ENCODE measurements at places on chromosomes 7 and 10.

GRCh38 chr10:8056378-8056777 is 1.9 kb downstream of the GATA3 start:
- DNase-seq, result no peak

GRCh38 chr10:4004144-4004543 is 219.1 kb upstream of the KLF6 start:
- no peak for DNase-seq

DNA sequence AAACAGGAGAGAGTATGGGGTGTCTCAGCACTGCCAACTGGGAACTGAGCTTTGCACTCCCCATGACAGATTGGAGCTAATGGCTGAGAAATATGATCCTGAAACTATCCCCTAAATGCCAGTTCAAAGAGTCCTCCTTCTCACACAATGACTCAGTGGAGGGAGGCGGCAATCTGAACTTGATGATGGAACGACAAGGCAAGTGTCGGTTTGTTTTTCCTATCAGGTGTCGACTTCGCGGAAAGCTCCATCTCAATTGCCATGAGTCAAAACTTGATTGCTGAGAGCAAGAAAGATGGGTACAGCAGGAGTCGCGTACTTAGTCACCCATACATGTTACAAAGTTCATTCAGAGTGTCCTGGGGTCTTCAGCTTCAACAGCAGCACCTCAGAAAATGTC is 52.5 kb downstream of the NPY start:
- DNase-seq, result no peak

DNA sequence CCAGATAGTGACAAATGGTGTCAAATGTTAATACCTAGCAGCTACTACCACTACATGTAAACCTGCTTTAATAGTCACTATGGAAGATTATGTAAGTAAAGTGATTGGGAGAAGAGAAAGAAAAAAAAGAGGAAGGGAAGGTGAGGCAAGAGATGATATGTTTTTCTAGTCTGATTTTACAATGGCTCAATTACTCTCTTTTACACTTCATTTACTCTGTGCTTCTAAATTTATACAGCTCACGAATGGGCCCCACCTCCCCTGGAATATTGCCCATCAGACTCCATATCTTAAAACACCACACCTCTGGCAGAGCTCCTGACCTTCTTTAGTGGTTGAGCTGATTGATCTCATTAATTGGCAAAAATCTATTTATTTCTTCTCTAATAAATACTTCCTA is 28.0 kb upstream of the IKZF1 start:
- DNase-seq, result no peak

DNA sequence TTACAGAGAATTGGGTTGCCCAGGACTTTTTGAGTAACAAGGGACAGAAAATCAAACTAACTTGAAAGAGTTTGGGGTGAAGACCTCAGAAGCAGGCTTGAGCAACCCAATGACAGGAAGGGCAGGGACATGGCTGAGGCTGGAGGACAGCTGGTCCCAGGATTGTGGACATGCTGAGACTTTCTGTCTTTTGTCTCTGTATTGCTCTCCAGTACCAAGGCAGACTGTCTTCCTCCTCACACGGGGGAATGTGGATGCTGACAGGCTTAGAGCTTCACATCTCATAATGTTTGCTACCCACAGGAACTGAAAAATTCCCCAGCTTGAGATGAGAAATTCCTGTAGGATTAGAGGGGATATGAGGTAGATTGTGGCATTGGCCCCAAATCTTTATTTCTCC is 229.6 kb downstream of the PHF14 start:
- no peak for DNase-seq

- DNase-seq, result no peak
Measured at GRCh38 chr10:22183771-22184461, 33.9 kb downstream of the EBLN1 start.

DNA sequence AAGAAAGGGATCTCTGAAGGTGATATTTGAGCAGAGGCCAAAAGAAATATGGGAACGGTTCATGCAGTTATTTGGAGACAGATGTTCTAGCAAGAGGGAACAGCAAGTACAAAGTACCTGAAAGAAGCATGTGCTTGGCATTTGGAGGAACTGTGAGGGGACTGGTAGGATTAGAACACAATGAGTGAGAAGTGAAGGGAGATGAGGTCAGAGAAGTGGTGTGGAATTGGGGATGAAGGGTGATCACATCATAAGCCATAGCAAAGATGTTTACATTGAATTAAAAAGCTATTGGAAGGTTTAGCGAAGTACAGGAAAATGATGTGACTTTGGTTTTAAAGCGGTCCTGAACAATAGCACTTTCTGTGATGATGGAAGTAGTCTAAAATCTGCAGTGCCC is 402.4 kb upstream of the LRGUK start:
- DNase-seq, result no peak

GRCh38 chr7:12719141-12719919 is 31.9 kb downstream of the ARL4A start:
- no peak for DNase-seq

GRCh38 chr7:47543714-47544113 is 38.2 kb downstream of the TNS3 start:
- no peak for DNase-seq

DNA sequence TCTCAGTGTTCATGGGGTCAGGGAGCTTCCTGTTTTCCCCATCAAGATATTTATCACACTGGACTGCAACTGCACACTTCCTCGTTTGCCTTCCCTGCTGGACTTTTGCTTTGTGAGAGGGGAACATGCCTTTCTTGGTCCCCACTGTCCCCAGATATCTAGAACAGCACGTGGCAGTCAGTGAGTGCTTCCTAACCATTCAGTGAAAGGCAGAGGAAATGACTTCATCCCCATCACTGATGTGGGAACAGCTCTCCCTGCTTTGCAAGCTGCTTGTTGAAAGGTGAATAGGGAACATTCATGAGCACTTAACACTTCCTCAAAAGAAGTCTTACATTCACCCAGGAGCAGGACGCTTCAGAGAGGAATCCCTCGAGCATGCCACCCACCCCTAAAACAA is 135.4 kb downstream of the MYOF start:
- no peak for DNase-seq

DNA sequence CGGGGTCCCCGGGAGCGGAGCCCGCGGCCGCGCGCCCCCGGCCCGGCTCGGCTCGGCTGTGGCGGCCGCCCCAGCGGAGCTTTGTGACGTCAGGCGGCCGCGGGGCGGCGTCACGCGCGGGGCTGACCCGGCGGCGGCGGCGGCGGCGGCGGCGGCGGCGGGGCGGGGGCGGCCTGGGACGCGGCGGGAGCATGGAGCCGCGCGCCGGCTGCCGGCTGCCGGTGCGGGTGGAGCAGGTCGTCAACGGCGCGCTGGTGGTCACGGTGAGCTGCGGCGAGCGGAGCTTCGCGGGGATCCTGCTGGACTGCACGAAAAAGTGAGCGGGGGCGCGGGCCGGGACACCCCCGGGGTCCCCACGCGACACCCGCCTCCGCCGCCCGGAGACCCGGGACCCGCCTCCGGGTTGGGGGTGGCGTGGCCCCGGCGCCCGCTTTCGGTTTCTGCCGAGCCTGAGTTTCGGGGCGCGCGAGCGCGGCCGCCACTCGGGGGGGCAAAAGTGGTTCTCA is at the start of gene PWWP2B:
Gene PWWP2B (plus strand): TSS at position 165 of the 506 bp plus-strand sequence. CDS start 27 bp downstream, at position 192.
- DNase-seq, result peak; percentile 50

GRCh38 chr7:77887567-77887966 is 89.0 kb downstream of the PHTF2 start:
- no peak for DNase-seq

GRCh38 chr10:70576803-70577517 is 25.6 kb downstream of the PRF1 start:
- DNase-seq, result no peak

- DNase-seq, result no peak
Measured at GRCh38 chr7:38373155-38373554, 99.7 kb upstream of the TARP start.

GRCh38 chr7:50335795-50336754 is 31.6 kb downstream of the IKZF1 start:
- no peak for DNase-seq

DNA sequence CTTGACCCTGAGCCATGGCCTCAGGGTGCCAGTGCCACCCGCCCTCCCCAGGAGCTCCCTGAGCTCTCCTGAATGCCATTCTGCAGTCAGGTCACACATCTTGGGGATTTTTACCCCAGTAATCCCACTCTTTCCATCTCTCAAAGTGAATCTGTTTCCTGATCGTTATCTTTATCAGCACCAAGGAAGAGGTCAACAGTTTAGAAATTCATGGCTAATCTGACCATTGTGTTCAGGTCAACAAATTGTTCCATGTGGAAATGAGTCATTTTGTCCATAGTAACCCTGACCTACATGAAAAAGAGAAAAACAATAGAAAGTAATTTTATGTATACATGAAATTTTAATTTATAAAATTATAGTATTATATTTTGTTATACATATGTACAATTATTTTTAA is 28.8 kb upstream of the ZNF488 start:
- no peak for DNase-seq

- no peak for DNase-seq
Measured at GRCh38 chr10:50582766-50583762, 40.7 kb downstream of the SGMS1 start.

DNA sequence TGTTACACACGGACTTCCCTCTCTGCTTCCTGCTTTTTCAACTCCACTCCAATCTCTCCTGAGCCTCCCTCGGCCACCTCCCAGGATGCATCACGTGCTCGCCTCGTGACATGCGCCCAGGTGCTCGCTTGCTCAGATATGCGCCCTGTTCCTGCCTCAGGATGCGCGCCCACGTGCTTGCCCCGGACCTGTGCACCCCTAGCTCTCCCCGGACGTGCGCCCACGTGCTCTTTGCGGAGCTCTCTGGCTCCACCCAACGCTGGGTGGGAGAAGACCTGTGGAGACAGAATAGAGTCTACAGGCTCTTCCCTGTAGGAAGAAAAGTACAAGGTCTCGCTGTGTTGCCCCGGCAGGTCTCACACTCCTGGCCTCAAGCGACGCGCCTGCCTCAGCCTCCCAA is 23.1 kb downstream of the PARD3 start:
- DNase-seq, result no peak

GRCh38 chr7:123732413-123733091 is 16.3 kb downstream of the WASL start:
- no peak for DNase-seq

GRCh38 chr10:59229441-59229840 is 53.0 kb downstream of the PHYHIPL start:
- no peak for DNase-seq

DNA sequence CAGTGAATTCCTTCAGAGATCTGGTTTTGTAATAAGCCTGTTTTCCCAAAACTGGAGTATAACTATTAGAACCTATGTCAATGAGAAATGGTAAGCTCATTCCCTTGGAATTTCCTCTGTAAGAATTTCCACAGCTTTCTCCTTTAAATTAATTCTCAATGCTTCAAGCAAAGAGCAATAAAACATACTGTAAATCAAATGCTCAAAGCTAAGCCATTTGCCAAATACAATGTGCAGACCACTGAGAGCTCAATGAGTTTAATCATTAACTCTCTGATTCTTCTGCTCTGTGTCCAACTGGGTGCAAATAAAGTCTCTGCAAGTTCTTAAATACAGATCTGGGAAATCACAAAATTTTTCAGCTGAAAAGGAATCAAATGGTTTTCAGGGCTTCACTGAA is 227.6 kb upstream of the IMMP2L start:
- DNase-seq, result no peak

- DNase-seq, result no peak
Measured at GRCh38 chr7:11212816-11213215, 239.1 kb downstream of the PHF14 start.

GRCh38 chr7:151816562-151817314 is 60.2 kb downstream of the PRKAG2 start:
- DNase-seq, result no peak

GRCh38 chr10:30990351-30990750 is 41.3 kb downstream of the ZNF438 start:
- DNase-seq, result no peak

- DNase-seq, result no peak
Measured at GRCh38 chr7:4801839-4802231, 26.4 kb downstream of the AP5Z1 start.

- DNase-seq, result no peak
Measured at GRCh38 chr7:152354061-152354460, 81.7 kb downstream of the KMT2C start.

- no peak for DNase-seq
Measured at GRCh38 chr7:33562996-33563395, 342.3 kb upstream of the BMPER start.

DNA sequence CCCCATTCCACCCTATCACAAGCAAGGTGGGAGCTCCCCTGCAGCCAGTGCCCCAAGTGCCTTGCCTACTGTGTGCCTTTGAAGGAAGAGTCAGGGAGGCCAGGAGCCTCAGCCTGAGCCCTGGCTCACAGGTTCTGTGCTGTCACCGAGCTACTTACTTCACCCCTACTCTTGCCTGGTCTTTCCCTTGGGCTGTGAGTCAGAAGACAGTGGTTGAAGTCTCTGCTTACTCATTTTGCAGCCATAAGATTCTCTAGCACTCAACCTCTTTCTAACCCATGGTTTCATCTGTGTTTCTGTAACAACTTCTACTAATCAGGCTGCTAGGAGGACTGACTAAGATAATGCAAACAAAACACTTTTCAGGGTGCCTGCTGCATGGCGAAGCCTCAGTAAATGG is 114.5 kb downstream of the PLCE1 start:
- no peak for DNase-seq

GRCh38 chr10:27020243-27020642 is 80.1 kb downstream of the ANKRD26 start:
- no peak for DNase-seq

DNA sequence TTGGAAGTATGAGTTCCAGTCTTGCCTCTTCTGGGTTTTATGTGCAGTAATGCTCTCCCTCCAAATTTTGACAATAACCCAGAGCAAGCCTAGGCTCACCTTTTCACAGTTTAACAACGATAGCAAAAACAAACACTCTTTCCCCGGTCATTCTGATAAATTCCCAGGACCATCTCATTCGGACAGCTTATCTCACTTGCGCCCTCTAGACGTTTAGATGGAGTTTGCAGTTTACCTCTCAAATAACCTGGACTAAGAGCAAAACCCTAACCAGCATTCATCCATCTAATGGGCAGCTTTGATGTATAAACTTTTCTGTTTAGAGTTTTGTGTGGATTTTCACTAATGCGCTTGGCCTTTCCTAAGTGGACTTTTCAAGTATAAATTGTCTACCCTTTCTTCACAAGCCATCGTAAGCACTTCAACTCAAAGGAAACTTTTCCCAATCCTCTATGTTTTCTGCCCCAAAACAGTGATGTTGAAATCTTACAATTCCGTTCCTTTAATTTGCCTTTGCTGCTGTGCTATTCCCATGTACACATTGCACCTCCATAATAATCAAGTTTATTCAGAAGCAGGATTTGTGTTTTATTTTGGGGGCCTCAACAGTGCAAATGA is 114.9 kb downstream of the HDAC9 start:
- DNase-seq, result peak; percentile 47

GRCh38 chr10:88232029-88232895 is 350.9 kb downstream of the RNLS start:
- no peak for DNase-seq

- no peak for DNase-seq
Measured at GRCh38 chr7:2209961-2210323, 22.8 kb downstream of the MAD1L1 start.
